ENCODE measurements at places on chromosomes 12 and 14.

- no peak for DNase-seq
Observed at GRCh38 chr14:43671716-43672485, 835.2 kb downstream of the FSCB start.

GRCh38 chr12:42428850-42429249 lies 102.9 kb downstream of the PPHLN1 start:
- no peak for DNase-seq

GRCh38 chr12:129101404-129101803 lies 248.1 kb downstream of the GLT1D1 start:
- DNase-seq, result no peak

DNA sequence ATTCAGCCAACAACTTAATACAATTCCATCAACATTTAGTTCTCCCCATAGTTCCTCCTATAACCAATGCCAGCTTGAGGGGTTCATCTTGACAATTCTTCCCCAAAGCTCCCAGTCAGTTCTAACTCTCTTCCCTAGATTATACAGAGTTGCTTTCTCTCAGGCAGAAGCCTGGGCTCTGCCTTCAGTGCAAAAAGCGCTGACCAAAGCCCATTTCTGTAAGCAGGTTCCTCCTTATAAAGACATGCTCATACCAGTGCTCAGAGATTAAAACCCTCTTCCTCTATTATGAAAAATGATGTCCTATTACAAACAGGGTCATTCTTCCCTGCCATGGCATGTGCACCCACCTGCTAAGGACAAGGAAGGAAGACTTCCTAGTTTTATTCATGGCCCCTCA lies 16.2 kb downstream of the SPIC start:
- DNase-seq, result no peak

DNA sequence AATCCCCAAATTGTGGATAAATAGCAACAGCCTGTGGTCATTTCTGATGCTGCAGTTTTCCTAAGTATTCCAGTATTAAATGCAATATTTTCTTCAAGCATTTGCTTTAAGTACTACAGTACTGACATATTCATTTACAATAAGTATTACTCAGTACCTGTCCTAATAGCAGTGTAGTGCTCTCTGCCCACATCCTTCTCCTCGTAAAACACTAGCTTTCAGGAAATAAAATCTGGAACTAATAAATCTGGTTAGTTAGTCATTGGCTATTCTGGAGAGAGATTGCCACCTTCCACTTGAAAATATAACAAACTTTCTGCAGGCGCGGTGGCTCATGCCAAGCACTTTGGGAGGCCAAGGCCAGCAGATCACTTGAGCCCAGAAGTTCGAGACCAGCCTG lies 441.5 kb downstream of the PRKD1 start:
- no peak for DNase-seq

- no peak for DNase-seq
Observed at GRCh38 chr12:32025906-32026305, 66.7 kb downstream of the RESF1 start.

DNA sequence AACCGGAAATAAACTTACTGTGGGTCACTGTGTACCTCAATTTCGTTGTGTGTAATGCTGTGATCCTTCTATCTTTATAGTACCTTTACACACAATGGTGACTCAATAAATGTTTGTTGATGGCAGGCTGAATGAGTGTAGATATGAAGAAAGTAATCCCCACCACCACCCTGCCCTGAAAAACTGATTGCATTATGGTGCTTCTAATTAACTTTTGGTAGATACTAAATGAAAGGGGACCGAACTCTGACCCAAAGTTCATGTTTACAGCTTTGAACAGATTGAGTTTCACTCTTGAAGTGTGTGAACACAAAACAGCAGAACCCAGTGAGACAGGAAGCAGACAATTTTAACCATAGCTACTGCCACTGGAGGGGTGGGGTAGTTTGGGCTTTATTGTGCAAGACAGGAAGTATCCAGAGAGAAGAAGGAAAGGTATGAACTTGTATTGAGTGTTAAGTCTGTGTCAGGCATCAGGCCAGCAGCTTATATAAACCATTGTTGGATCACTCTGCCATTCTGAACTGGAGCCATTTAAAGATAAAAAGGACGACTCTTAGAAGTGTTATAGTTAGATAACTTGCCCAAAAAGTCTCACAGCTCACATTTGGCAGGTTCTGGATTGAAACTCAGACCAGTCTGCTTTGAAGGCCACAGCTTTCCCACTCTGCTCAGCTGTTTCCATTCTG lies 197.0 kb upstream of the AMIGO2 start:
- DNase-seq, result peak; percentile 73

- DNase-seq, result no peak
Observed at GRCh38 chr12:46452061-46452615, 79.6 kb upstream of the SLC38A2 start.

GRCh38 chr14:25150934-25151790 lies 101.2 kb upstream of the STXBP6 start:
- DNase-seq, result peak; percentile 57

DNA sequence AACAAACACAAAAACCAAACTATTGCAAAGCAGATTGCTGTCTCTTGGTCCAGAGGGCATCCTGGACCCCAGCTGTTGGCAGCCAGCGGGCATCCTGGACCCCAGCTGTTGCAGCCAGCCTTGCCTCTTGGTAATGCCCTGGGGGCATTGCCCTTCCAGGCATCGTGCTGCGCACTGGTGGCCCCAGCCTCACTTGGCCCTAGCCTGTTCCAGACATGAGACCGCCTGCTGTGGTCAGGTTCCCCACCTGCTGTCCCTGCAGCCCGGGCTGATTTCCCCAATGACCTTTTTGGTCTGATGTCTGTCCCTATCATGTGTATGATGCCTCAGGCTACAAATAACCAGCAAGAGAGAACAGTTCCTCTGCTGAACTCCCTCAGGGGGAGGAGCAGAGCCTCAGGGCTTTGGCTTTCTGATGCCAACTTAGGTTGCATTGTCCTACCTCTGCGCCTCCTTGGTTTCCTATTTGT lies 20.8 kb downstream of the MLXIP start:
- no peak for DNase-seq

GRCh38 chr12:122533856-122534255 lies 6.8 kb downstream of the KNTC1 start:
- no peak for DNase-seq

GRCh38 chr12:53067993-53068770 lies 11.0 kb downstream of the SPRYD3 start:
- no peak for DNase-seq

GRCh38 chr14:97336816-97337215 lies 539.6 kb downstream of the VRK1 start:
- DNase-seq, result no peak

GRCh38 chr14:50038398-50039119 lies 77.8 kb downstream of the VCPKMT start:
- DNase-seq, result peak; percentile 88

- DNase-seq, result no peak
Observed at GRCh38 chr14:61780125-61780524, 17.9 kb downstream of the SNAPC1 start.

- DNase-seq, result no peak
Observed at GRCh38 chr12:2297658-2298057, 244.9 kb downstream of the CACNA1C start.

- no peak for DNase-seq
Observed at GRCh38 chr12:117130801-117131200, 31.6 kb upstream of the TESC start.

- DNase-seq, result no peak
Observed at GRCh38 chr12:41627476-41627875, 439.4 kb downstream of the PDZRN4 start.

GRCh38 chr12:62379026-62379722 lies 87.5 kb upstream of the MON2 start:
- DNase-seq, result no peak

DNA sequence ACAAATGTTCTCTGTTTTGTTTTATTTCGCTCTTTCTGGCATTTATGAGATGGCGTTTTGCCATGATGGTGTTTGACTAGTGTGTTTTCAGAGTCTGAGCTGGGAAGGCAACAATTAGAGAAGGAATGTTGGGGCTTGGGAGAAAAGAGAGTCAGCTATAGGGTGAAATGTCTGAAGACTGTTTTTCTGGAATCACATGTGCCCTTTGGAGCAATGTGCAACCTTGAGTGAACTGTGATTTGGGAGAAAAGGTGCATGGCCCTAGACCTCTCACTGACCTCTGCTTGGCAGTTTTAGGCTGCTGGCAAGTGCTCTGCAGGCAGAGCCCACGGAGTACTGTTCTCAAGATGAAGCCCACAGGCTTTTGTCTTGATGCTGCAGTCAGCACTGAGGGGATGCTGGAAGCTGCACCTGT lies 379.9 kb upstream of the PDE3A start:
- no peak for DNase-seq
